ENCODE measurements at places on chromosomes 6 and 20. TPM values are rescaled to one million over a fixed set of nuclear protein-coding genes. Genes with fewer than 3 reads are reported as not detected.

GRCh38 chr6:100057941-100058340 lies 63.9 kb upstream of the MCHR2 start:
- H3K27ac ChIP-seq, result no peak overlapping the region
- no peaks in the 10 kb centered on the region for H3K27me3 ChIP-seq
- no peaks in the 10 kb centered on the region for H3K4me1 ChIP-seq
- no peak overlapping the region for H3K4me3 ChIP-seq
- no peaks in the 10 kb centered on the region for H3K36me3 ChIP-seq

DNA sequence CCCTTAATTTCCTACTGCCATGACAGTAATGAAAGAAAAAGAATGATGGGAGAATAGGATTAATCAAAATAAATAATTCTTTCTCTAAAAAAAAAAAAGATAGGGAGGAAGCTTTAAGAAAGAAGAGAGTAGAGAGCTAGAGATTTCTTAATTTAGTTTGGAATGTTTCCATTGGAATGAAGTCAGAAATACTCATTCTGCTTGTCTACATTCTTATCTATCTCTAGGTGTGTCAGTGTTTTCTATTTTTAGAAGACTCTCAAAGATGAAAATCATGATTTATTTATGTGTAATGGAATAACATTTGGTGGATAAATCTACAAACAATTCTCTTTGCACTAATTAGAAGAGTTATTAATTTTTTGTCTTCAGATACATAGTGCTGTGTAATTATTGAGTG lies 38.0 kb upstream of the HIVEP1 start:
- no peak overlapping the region for H3K4me3 ChIP-seq
- no peaks in the 10 kb centered on the region for H3K27me3 ChIP-seq
- H3K27ac ChIP-seq, result no peak overlapping the region

GRCh38 chr6:91149956-91150705 lies 563.3 kb upstream of the MAP3K7 start:
- H3K36me3 ChIP-seq, result no peaks in the 10 kb centered on the region
- H3K27me3 ChIP-seq, result no peaks in the 10 kb centered on the region
- no peaks in the 10 kb centered on the region for H3K4me1 ChIP-seq
- H3K4me3 ChIP-seq, result no peak overlapping the region
- no peak overlapping the region for H3K27ac ChIP-seq
- DNase-seq, result no peak

GRCh38 chr20:38208088-38208487 lies 43.0 kb upstream of the TGM2 start:
- H3K27ac ChIP-seq, result no peak overlapping the region
- H3K4me1 ChIP-seq, result no peaks in the 10 kb centered on the region
- H3K4me3 ChIP-seq, result no peak overlapping the region
- H3K36me3 ChIP-seq, result no peaks in the 10 kb centered on the region

DNA sequence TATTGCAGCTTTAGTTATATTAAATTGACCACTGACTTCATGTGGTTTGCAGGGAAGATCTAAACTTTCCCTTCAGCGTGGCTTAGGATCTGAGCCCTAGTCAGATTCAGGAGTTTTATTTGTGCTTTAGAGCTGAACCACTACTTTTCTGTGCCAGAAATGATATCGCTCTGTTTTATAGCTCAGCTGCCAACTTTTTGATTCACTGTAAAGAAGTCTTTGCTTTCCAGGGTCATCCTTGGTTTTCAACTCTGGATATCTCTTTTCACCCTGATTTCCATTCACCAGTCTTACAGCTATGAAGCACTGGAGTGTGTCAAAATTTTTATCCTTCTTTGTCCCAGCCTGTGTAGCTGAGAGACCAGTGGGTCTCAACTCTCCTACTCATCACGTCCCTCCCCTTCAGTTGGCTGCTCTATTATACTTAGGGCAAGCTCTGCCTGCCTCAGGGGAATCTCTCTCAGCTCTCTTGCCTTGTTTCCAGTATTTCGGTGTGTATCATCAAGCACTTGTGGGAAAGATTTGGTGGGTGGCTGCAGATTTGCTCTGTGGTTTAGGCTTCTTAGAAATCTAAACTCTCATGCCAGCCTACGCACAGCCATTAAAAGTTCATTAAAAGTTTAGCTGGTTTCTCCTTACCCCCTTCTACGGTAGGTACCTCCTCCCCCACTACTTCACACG lies 425.5 kb downstream of the TENT5A start:
- no peak overlapping the region for H3K4me3 ChIP-seq
- no peaks in the 10 kb centered on the region for H3K36me3 ChIP-seq
- no peak for DNase-seq
- no peaks in the 10 kb centered on the region for H3K4me1 ChIP-seq
- H3K27ac ChIP-seq, result no peak overlapping the region

- no peak for DNase-seq
- no peak overlapping the region for H3K4me3 ChIP-seq
Observed at GRCh38 chr6:126232671-126233070, 107.2 kb upstream of the CENPW start.

- H3K4me3 ChIP-seq, result no peak overlapping the region
- no peaks in the 10 kb centered on the region for H3K36me3 ChIP-seq
- no peak overlapping the region for H3K27ac ChIP-seq
- DNase-seq, result no peak
Observed at GRCh38 chr6:126233192-126233591, 106.7 kb upstream of the CENPW start.

DNA sequence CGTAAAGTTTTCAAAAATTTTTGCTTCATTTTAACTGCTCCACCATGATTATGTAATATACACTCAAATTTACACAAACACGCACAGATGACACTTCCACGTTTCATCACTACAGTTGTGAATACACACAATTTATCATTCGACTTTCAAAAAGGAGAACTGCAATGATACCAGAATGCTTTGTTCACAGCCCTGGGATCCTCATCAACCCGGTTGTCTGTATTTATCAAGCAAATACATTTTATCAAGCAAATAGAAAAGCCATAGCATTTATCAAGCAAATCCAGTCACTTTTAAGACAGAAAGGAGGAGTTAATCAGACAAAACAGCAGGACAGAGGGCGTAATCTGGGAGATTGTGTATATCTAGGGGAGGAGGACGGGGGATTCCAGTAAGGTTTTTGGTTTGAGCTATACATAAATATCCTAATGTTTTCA lies 20.3 kb upstream of the ABT1 start:
- no peaks in the 10 kb centered on the region for H3K27me3 ChIP-seq
- peak overlapping the region; percentile 46 for H3K27ac ChIP-seq
- DNase-seq, result no peak
- peaks cover 17% of the 10 kb centered on the region for H3K4me1 ChIP-seq
- peak overlapping the region; percentile 55 for H3K4me3 ChIP-seq

GRCh38 chr6:23879816-23880215 lies 246.2 kb upstream of the NRSN1 start:
- H3K4me3 ChIP-seq, result no peak overlapping the region
- H3K4me1 ChIP-seq, result no peaks in the 10 kb centered on the region
- no peaks in the 10 kb centered on the region for H3K27me3 ChIP-seq
- H3K27ac ChIP-seq, result no peak overlapping the region
- H3K36me3 ChIP-seq, result no peaks in the 10 kb centered on the region

DNA sequence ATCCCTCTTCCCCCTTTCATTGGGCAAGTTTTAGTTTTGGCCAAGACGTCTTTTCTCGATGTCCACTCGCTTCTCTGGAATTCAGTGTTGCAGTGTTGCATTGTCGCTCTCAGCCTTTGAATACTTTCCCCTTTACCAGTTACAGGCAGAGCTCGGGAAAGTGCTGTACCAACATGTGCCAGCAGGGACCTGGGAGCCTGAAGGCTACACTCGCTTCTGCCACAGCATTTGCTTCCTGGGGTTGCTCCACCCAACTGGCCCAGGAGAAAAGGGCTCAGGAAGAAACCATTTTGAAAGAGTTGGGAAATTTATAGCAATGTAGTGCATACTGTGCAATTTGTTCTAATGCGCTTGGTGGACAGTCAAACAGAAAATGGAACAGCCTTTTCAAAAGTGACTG lies 78.6 kb downstream of the LINC00237 start:
- H3K4me1 ChIP-seq, result no peaks in the 10 kb centered on the region
- H3K27ac ChIP-seq, result no peak overlapping the region
- no peak for DNase-seq
- H3K4me3 ChIP-seq, result no peak overlapping the region
- H3K36me3 ChIP-seq, result no peaks in the 10 kb centered on the region

GRCh38 chr6:25635886-25636317 lies 16.1 kb upstream of the SCGN start:
- H3K36me3 ChIP-seq, result no peaks in the 10 kb centered on the region
- no peak for DNase-seq
- H3K27ac ChIP-seq, result no peak overlapping the region
- no peak overlapping the region for H3K4me3 ChIP-seq
- no peaks in the 10 kb centered on the region for H3K27me3 ChIP-seq
- H3K4me1 ChIP-seq, result no peaks in the 10 kb centered on the region

GRCh38 chr20:4848041-4848440 lies 126.3 kb downstream of the PRND start:
- H3K4me1 ChIP-seq, result no peaks in the 10 kb centered on the region
- H3K36me3 ChIP-seq, result no peaks in the 10 kb centered on the region
- DNase-seq, result no peak
- no peak overlapping the region for H3K27ac ChIP-seq
- H3K4me3 ChIP-seq, result no peak overlapping the region
- H3K27me3 ChIP-seq, result no peaks in the 10 kb centered on the region

DNA sequence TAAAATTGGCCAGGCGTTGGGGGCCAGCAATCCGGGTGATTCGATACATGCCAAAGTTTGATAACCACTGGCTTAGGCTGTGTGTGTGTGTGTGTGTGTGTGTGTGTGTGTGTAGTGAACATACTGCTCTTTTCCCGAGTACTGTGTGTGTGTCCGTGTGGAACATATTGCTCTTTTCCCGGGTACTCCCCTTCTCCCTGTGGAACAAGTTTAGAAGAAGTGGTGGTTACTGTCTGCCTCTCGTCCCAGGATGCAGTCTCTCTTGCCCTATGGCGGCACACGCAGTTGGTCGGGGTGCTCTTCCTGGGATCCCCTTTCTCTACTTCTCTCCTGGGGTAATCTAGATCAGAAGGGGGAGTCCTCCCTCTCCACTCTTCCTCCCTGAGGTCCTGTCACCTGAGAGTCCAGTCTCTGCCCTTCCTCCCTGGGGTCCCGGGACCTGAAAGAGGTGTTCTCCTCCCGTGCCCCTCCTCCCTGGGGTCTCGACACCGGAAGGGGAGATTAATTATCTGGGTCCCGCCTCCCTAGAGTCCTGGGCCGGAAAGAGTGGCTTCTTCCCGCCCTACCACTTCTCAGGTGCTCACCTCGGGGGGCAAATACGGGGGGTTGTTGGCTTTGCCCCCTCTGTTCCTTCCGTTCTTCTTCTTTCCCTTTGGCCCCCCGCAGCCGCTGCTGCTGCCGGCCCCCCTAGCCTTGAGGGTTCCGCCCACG lies 516 bp downstream of the GTPBP2 start:
- no peaks in the 10 kb centered on the region for H3K36me3 ChIP-seq
- H3K27ac ChIP-seq, result peak overlapping the region; percentile 91
- peaks cover 21% of the 10 kb centered on the region for H3K4me1 ChIP-seq
- peak overlapping the region; percentile 92 for H3K4me3 ChIP-seq

ENPP5 gene
- total RNA-seq, result not detected

WFDC5 gene
- not detected for total RNA-seq

OVOL2 gene
- 0.77 TPM for total RNA-seq

SSTR4 gene
- not detected for total RNA-seq

SLC25A27 gene
- 0.77 TPM for total RNA-seq

MMP24 gene
- 7.1 TPM for total RNA-seq

KCNG1 gene
- 7.4 TPM for total RNA-seq

PNPLA1 gene
- not detected for total RNA-seq

Measured in Panc1 (cell line).